H4 (cell line): ENCODE measurements at places on chromosomes 4 and X. TPM values are rescaled to one million over a fixed set of nuclear protein-coding genes. Genes with fewer than 3 reads are reported as not detected.

DNA sequence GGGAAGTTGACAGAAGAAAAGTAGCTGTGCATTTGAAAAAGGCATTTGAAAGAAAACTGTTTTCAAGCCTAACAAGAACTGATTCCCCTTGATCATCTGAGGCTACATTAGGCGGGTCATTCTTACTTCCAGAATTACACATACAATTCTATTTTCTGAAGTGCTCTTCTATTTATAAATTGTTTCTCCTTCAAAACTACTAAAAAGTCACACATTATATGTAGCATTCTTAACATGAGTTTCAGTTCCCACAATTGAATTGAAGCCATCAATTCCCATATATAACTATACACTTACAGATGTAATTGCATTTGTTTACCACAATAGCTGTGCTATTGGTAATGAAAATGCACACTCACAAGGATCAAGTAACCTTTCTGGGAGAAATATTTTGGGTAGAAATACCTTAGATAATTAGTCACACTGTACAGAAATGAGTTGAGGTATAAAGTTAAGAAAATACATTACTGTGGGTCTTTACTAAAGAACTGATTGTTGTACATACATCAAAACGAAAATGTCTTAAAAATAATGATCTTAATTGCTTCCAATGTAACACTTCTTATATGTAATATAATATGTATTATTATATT lies 1688.0 kb upstream of the AGA start:
- DNase-seq = no peak

The TECRL gene
- total RNA-seq = not detected in 2 replicates

GRCh38 chrX:85244450-85245211 lies 840 bp downstream of the ZNF711 start:
- peak; percentile 18 for DNase-seq

DNA sequence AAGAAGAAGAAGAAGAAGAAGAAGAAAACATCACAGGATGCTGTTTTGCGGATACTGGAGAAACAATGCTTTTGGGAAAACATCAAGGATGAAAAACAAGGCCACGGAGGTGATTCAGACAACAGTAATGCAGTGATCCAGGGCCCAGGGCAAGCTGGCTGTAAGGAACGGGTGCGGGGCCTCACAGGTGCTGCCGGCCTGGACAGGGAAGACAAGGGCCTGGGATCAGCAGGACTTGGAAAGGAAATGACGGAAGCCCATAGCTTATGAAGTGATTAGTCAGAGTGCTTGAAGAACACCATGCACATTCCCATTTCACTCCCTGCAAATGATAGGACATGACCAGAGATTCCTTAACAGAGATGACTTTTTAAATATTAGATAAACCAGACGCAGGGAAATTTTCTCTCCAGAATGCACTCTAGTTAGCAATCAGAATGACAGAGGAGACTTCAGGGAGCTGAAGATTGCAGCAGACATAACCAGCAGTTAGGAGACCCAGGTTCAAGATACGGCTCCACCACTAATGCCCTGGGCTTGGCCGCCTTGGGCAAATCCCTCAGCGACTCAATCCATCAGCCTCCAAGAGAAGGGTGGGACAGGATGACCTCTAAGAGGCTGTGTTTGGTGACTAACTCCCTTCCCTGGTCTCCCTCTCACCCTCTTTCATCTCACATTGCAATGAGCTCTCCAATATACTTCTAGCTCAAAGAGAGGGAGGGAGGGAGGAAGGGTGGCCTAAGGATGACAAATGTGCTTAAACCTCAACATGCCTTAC lies 54.1 kb downstream of the APBB2 start:
- DNase-seq = peak; percentile 75

DNA sequence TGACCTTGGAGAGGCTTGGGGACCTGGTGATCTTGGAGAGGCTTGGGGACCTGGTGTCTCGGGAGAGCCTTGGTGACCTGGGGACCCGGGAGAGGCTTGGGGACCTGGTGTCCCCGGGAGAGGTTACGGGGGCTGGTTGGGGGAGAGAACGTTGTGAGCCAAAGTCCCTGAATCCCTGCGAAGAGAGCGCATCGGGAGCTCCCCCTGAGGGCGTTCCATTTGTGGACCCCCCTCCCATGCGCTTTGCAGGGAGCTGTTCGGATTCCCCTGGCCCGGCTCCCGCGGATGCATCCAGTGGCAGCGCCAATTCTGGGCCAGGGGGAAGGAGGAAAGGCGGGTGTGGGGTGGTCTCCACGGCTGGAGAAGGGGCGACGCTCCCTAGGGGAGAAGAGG lies 13.3 kb downstream of the SHOX start:
- no peak for DNase-seq

The UGT2B17 gene
- total RNA-seq = not detected in 2 replicates

DNA sequence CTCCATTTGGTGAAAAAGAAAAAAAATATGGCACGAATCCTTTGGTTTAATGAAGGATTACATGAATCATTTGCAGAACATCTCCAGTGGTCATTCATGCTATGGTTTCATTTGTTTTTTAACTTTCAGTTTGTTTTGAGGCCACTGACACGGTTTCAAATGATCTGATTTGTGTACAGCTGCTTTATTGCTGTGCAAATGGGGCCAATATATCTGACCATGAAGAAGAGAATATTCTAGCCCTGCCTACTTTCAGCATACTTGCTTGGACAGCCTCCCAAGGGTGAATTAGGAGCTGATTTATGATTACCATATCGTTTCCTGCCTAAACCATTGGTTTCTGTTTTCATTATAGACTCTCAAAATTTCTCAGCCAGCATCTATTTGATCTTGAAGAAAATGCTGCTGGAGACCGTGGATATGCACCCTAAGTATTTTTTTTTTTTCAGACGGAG lies 30.7 kb downstream of the SPARCL1 start:
- no peak for DNase-seq

DNA sequence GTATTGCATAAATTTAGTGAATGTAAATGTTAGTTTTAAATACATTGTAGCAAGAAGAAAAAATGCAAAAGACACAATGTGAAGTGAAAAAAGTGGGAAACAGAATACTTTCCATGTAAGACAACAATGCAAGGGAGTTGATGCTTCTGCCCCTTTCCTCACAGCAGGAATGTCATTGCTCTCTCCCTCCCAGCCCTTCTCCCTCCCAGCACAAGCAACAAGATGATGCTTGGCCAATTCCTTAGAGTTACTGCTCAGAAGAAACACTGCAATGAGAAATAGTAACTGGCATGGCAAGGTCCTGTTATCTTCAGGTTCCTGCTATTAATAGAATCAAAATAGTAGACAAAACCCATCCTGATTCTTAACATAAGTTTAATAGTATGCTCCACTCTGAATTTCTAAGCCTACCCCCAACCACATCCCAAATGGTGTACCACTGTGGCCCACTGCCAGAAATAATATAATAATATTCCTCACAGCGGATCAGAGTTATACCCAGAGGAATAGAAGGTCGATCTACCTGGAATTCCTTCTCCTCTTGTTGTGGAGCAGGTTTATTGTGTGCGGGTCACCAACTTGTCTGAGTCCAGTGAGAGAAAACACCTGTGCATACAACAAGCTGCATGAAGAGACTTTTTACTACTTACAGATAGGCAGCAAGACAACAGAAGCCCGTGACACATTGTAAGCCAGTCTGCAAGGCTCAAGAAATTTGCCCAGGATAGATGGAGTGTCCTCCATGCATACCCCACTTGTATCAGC lies 69.8 kb upstream of the SLC7A11 start:
- no peak for DNase-seq

The ERCC6L gene
- total RNA-seq = 8.6 and 13.1 TPM in 2 replicates

The CCKAR gene
- 0.08 TPM in 1 of 2 replicates, not detected in the other for total RNA-seq

- no peak for DNase-seq
Measured at GRCh38 chr4:8548731-8549351, 31.4 kb upstream of the GPR78 start.

GRCh38 chr4:25427871-25428270 lies 50.8 kb downstream of the ANAPC4 start:
- DNase-seq = no peak

DNA sequence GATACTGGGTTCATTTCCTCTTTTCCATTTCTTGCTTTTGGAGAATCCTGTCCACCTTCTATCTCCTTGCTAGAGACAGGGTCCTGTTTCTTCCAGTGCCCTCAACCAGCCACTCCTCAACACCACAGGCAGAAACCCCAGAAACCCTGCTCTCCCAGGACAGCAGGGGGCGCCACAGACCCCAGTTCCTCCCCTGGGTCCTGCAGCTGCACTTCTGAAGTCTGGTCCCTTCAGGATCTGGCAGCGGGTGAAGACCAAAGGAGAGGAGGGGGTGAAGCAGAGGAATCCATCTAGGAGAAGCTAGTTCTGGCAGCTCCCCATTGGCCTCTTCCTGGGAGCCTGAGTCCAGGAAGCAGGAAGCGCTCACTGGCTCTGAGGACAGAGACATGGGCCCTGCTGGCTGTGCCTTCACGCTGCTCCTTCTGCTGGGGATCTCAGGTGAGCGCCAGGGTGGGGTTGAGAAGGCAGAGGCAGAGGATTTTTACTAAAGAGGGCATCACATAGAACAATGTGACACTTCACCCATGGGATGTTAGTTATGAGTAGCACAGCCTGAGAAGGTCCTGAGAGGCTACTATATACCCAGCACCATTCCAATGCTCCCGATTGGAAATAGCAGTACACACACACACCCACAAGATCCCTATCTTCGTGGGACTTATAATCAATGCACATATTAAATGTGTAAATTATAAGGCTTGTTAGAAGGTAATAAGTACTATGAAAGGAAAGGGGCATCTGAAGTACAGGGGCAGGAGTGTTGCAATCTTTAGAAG lies at the start of gene PRSS48:
PRSS48 (plus strand) TSS at position 375 of the 776 bp plus-strand sequence; CDS start at position 387, 12 bp downstream.
- DNase-seq = peak; percentile 43

The NWD2 gene
- total RNA-seq = not detected in 2 replicates

- no peak for DNase-seq
Measured at GRCh38 chr4:37244583-37245390, at the start of gene NWD2. Gene NWD2 (plus strand): TSS chr4:37244743. CDS start chr4:37245068, 325 bp downstream.

The GAGE13 gene
- not detected in 2 replicates for total RNA-seq

DNA sequence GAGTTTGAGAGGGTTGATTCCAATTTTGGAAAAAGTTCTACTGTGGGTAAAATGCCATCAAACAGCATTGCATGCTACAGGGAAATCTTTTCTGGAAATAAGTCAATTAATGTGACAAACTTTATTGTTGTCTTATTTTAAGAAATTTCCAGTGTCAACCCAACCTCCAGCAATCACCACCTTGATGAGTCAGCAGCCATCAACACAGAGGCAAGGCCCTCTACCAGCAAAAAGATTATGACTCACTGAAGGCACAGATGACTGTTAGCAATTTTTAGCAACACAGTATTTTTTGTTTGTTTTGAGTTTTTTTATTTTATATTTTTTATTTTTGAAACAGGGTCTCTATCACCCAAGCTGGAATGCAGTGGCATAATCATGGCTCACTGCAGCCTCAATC lies 165.4 kb upstream of the C1QTNF7 start:
- DNase-seq = no peak

GRCh38 chr4:183918696-183919095 lies 13.6 kb downstream of the STOX2 start:
- DNase-seq = no peak

DNA sequence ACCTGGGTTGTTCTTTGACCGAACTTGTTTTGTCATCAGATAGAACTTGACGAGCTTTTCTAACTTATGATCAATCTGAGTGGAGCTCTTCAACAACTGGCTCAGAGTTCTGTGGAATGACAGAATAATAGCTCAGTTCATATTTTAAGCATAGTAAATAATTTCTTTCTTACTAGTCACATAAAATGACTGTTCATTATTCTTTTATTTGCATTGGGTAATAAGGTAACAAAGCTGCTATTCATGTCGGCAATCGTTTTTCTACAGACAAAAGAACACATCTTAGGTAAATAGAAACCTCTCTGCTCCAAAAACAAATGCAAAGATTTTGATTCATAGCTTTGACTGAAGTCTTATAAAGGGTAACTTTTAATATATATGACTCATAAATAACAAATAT lies 57.3 kb upstream of the CXCL8 start:
- no peak for DNase-seq

DNA sequence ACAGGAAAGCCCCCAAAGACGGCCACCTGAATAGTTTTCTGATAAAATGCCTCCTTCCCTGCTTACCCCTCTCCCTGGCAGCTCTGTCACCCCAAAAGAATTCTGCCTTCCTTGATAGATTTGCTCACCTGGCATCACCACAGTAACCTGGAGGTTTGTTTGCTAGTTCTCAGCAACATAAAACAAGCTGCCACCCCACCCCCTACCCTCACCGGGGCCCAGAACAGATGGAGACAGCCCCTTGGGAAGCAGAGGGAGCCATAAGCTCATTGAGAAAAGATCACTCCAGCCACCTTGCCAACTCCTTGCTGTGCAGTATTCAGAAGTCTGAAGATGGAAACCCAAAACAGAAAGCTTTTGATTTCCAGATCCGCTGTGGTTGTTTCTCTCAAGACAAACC lies 108.6 kb downstream of the DHX15 start:
- no peak for DNase-seq

- DNase-seq = peak; percentile 63
Measured at GRCh38 chr4:108018040-108018883, 28.6 kb downstream of the HADH start.
